ENCODE measurements at places on chromosomes 2 and 18. TPM values are rescaled to one million over a fixed set of nuclear protein-coding genes. Genes with fewer than 3 reads are reported as not detected.

Gene CLEC4F
- 0.21 TPM for polyA plus RNA-seq

Gene ATP9B
- 11.2 TPM for polyA plus RNA-seq

Gene GKN1
- polyA plus RNA-seq, result not detected

Gene SMC6
- 6.5 TPM for polyA plus RNA-seq

Gene KIAA1328
- polyA plus RNA-seq, result 3.3 TPM

Gene APCDD1
- polyA plus RNA-seq, result not detected

DNA sequence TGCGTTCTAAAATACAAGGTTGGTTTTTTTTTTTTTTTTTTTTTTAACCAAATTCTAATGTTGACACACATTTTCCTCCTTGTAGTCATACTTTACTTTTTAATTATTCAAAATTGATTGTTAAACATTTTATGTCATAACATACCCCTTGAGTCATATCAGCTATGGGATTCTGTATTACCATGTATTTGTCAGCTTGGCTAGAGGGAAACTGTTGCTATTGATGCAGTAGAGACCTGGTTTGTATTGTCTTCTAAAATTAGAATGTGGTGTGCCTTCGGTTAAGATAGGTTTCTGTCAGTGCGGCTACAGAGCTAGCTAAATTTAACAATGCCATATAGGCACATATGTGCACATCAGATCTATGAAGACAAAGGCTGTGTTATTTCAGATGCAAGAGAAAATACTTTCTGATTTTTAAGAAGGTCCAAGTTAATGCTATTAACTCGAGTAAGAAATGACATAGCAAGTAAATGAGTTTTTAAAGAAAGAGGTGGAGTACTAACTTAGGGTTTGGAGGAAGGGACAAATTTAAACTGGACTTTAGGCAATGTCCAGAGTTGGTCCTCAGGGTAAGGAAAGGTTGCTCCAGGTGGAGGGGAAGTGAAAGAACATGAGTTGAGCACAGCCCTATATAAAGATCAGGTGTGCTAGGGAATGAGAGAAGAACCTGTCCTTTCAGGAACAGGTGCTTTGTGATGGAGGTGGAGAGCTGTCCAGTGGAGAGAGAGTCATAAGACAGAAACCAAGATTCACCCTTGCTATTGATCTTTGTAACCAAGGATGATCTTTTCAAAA lies 152.3 kb downstream of the PRPF40A start:
- H3K27ac ChIP-seq, result no peak overlapping the region
- H3K36me3 ChIP-seq, result no peaks in the 10 kb centered on the region
- H3K27me3 ChIP-seq, result no peaks in the 10 kb centered on the region

- no peaks in the 10 kb centered on the region for H3K4me1 ChIP-seq
- H3K27me3 ChIP-seq, result no peaks in the 10 kb centered on the region
- H3K4me3 ChIP-seq, result no peak overlapping the region
- DNase-seq, result no peak
- no peaks in the 10 kb centered on the region for H3K36me3 ChIP-seq
- H3K27ac ChIP-seq, result no peak overlapping the region
Measured at GRCh38 chr2:67502346-67503065, 105.4 kb downstream of the ETAA1 start.

DNA sequence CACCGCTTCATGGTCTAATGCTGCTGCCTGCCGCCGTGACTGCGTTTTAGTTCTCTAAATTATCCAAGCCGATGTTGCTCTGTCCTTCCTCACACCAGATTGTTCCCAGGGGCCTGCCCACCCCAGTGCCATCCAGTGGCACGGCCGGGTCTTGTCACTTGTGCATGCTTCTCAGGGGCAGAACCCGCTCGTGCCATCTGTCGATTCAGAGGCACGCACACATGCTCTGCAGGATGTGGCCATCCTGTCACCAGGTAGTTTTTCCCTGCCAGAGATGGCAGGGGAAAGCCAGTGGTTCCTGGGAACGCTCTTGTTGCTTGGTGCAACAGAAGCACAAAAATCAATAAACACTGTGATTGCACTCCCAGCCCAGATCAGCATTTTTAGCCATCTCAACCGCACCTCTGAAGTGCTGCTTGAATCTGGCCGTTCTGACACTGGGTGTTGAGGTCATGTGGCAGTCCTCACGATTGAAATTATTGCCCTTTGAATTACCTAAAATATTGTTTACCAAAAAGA lies 119.6 kb upstream of the BOD1L2 start:
- no peak overlapping the region for H3K27ac ChIP-seq
- peaks cover 9% of the 10 kb centered on the region for H3K4me1 ChIP-seq
- DNase-seq, result no peak
- H3K4me3 ChIP-seq, result no peak overlapping the region
- no peaks in the 10 kb centered on the region for H3K27me3 ChIP-seq

GRCh38 chr2:140600116-140600515 lies 1530.7 kb downstream of the LRP1B start:
- H3K27me3 ChIP-seq, result no peaks in the 10 kb centered on the region
- H3K36me3 ChIP-seq, result no peaks in the 10 kb centered on the region
- no peak for DNase-seq
- H3K4me3 ChIP-seq, result no peak overlapping the region

- H3K27ac ChIP-seq, result no peak overlapping the region
- H3K4me1 ChIP-seq, result peaks cover 5% of the 10 kb centered on the region
- H3K4me3 ChIP-seq, result no peak overlapping the region
Measured at GRCh38 chr2:196333397-196333796, 162.0 kb upstream of the STK17B start.

GRCh38 chr18:70028084-70028483 lies 80.4 kb upstream of the CD226 start:
- H3K4me1 ChIP-seq, result no peaks in the 10 kb centered on the region
- peaks cover 6% of the 10 kb centered on the region for H3K36me3 ChIP-seq
- H3K4me3 ChIP-seq, result no peak overlapping the region

DNA sequence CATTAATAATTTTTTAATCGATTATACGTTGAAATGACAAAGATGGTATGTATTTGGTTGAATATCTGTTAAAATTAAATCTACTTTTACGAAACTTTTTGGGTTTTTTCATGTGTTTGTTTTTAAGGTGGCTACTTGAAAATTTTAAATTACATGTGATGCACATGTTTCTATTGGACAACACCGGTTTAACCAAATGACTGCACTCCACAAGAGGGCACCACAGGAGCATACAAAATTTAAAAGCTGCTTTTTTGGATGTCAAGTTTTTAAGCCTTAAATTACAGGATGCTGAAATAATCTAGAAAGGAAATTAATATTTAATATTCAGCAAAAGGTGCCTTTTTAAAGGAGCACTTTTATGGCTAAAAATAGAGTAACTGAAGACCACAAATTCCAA lies 98.7 kb downstream of the ACVR1 start:
- peak; percentile 39 for DNase-seq
- H3K4me3 ChIP-seq, result no peak overlapping the region
- no peaks in the 10 kb centered on the region for H3K27me3 ChIP-seq
- peaks cover 64% of the 10 kb centered on the region for H3K36me3 ChIP-seq
- H3K27ac ChIP-seq, result no peak overlapping the region

GRCh38 chr2:27773959-27774358 lies 2.4 kb downstream of the MRPL33 start:
- no peaks in the 10 kb centered on the region for H3K27me3 ChIP-seq
- DNase-seq, result no peak
- no peaks in the 10 kb centered on the region for H3K4me1 ChIP-seq

DNA sequence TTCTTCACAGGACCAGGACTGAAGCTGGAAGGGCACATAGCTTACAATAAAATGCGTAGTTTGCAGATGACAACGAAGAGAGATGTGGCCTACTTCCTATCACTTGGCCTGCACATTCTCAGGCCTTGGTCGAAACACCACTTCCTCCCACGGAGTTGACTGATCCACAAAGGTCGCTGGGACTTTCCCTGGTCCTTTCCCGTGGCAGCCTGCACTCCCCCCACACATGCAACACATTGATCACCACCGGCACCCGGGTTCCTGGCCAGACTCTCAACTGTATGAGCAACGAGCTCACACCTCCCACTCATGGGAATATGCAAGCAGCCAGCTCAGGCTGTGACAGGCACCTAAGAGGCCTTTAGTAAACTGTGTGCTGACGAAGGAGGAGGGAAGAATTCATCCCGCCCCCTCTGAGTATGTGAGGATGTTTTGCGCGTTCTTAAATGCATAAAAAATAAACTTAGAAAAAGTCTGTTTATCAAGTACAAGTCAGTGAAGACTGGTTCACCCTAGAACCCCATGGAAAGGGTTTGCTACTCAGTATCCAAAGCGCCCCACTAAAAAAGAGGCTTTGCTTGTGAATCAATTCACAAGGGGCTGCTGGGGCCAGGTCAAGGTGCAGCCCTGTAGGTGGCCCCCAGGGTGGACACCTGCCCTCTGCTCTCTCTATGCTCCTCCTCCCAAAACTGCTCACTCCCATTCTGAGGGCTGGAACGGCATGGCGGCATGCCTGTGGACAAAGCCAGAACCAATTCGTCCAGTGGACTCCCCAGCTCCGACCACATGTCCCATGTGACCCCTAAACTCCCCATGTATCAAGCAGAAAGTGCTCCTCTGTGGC lies 154.3 kb downstream of the EIPR1 start:
- no peak for DNase-seq
- H3K4me3 ChIP-seq, result no peak overlapping the region
- no peak overlapping the region for H3K27ac ChIP-seq
- no peaks in the 10 kb centered on the region for H3K4me1 ChIP-seq

GRCh38 chr18:2281086-2281485 lies 290.2 kb downstream of the METTL4 start:
- H3K4me3 ChIP-seq, result no peak overlapping the region
- no peaks in the 10 kb centered on the region for H3K36me3 ChIP-seq
- DNase-seq, result no peak
- H3K27me3 ChIP-seq, result no peaks in the 10 kb centered on the region
- H3K27ac ChIP-seq, result no peak overlapping the region
- no peaks in the 10 kb centered on the region for H3K4me1 ChIP-seq

GRCh38 chr2:133667968-133668367 lies 99.7 kb upstream of the NCKAP5 start:
- no peak overlapping the region for H3K4me3 ChIP-seq
- no peaks in the 10 kb centered on the region for H3K36me3 ChIP-seq
- H3K4me1 ChIP-seq, result peaks cover 7% of the 10 kb centered on the region
- no peak for DNase-seq
- H3K27ac ChIP-seq, result no peak overlapping the region
- no peaks in the 10 kb centered on the region for H3K27me3 ChIP-seq

DNA sequence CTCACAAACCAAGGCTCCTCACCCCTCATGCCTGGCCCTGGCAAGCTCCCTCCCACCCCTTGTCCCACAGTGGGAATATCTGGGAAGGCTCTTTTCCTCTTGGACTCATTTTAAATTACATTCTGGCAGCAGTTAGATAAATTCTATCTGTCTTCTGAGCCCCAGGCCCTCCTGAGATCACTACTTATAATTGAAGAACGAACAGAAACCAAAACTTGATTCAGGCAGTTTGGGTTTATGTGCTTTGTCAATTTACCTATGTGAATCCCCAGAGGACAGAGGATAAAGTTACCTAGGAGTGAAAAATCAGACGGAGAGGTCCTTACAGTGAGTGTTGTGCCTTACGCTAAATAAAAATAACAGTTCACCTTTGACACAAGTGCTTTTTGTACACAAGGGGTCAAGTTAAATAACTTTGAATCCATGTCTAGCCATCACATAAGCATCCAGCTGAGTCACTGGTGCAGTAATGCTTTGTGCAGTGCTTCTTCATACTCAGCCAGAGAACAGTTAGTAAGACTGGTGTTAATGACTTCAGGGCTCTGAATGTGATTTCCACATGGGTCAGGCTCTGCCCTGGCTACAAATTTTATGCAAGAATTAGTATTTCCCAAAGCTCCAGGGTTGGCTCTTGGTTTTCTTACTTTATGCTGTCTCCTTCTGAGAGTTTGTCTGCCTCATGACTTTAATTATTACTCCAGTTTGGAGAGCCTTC lies 329.3 kb downstream of the INSIG2 start:
- H3K27me3 ChIP-seq, result no peaks in the 10 kb centered on the region
- H3K4me3 ChIP-seq, result no peak overlapping the region
- no peak for DNase-seq
- H3K4me1 ChIP-seq, result no peaks in the 10 kb centered on the region

GRCh38 chr18:8559612-8560186 lies 49.5 kb upstream of the RAB12 start:
- no peaks in the 10 kb centered on the region for H3K27me3 ChIP-seq
- H3K27ac ChIP-seq, result no peak overlapping the region
- H3K4me3 ChIP-seq, result no peak overlapping the region
- H3K4me1 ChIP-seq, result peaks cover 17% of the 10 kb centered on the region

- no peak overlapping the region for H3K4me3 ChIP-seq
- H3K36me3 ChIP-seq, result peaks cover 5% of the 10 kb centered on the region
- no peaks in the 10 kb centered on the region for H3K4me1 ChIP-seq
- H3K27ac ChIP-seq, result no peak overlapping the region
- DNase-seq, result no peak
- no peaks in the 10 kb centered on the region for H3K27me3 ChIP-seq
Measured at GRCh38 chr2:105895990-105896764, 151.5 kb downstream of the NCK2 start.

DNA sequence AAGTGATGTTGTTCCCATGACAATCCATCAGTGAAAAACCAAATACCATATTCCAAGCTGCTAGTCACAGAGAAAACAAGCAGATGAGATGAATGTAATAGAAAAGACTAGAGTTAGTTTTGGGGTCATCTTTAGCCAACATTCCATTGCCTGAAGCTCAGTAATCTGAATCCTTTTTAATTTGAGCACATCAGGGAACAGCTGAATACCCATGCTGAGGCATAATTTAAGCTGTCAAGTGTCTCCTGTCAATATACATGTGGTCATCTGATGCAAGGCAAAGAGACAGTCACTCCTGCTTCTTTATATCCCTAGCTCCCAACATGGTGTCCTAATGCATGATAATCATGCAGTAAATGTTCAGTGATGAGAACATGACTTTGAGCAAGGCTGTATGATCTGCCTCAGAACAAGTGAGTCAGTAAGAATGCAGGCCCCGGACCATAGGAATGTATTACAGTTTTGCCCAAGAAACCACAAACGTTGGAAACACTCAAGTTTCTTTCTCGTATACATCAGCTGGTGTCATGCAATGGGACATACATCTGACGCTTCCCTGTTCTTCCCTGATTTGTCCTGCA lies 48.0 kb downstream of the CDK15 start:
- H3K27me3 ChIP-seq, result no peaks in the 10 kb centered on the region
- DNase-seq, result no peak
- H3K36me3 ChIP-seq, result no peaks in the 10 kb centered on the region
- H3K27ac ChIP-seq, result peak overlapping the region; percentile 56

DNA sequence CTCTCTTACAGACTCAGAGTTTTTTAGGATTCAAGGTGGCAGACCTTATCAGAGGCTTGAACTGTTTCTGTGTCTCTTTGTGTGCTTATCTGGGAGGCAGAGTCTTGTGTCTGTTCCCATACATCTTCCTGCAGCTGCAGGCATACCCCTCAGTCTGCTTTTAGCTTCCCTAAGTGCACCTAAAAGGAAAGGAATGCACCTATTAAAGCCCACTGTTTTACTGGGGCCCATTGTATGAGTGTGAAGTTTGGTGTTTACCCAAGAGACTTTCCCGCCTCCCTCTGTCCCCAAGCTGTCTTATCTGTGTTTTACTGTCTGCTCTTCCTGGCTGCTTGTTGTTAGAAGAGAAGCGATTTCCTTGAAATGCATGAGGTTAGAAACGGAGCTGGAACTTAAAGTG lies 1757.3 kb upstream of the PIK3C3 start:
- no peaks in the 10 kb centered on the region for H3K27me3 ChIP-seq
- H3K36me3 ChIP-seq, result no peaks in the 10 kb centered on the region
- H3K27ac ChIP-seq, result no peak overlapping the region
- no peaks in the 10 kb centered on the region for H3K4me1 ChIP-seq
